ENCODE measurements at places on chromosomes 16 and 17.

DNA sequence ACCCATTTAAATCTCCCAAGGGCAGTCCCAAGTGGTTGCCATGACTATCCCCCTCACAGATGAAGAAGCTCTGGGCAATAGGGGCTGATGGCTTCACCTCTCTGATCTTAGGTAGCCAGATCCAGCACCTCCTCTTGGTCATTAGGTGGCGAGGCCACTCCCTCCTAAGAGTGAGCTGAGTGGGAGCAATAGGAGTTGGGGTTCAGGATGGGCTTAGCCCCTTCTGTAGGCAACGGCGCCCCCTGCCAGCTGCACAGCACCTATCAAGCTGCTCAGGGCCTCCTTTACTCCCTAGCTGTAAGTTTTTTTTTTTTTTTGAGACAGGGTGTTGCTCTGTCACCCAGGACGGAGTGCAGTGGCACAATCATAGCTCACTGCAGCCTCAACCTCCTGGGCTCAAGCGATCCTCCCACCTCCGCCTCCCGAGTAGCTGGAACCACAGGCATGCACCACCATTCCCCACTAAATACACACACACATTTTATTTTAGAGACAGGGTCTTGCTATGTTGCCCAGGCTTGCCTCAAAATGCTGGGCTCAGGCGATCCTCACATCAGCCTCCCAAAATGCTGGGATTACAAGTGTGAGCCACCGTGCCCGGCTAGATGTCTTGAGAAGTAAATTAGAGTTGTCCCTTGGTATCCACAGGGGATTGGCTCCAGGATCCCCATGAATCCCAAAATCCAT, 3.5 kb upstream of the RRAD start:
- peaks cover 23% of the 10 kb centered on the region for H3K36me3 ChIP-seq
- H3K4me1 ChIP-seq, result peaks cover 50% of the 10 kb centered on the region
- H3K4me3 ChIP-seq, result no peak overlapping the region
- H3K27ac ChIP-seq, result no peak overlapping the region
- H3K27me3 ChIP-seq, result peaks cover 23% of the 10 kb centered on the region
- no peak for DNase-seq

- DNase-seq, result no peak
- H3K4me3 ChIP-seq, result no peak overlapping the region
- H3K36me3 ChIP-seq, result no peaks in the 10 kb centered on the region
- peaks cover 10% of the 10 kb centered on the region for H3K4me1 ChIP-seq
- H3K27ac ChIP-seq, result no peak overlapping the region
- H3K27me3 ChIP-seq, result peaks cover 46% of the 10 kb centered on the region
Measured at GRCh38 chr17:30922235-30923030, 688 bp downstream of the ADAP2 start.

GRCh38 chr17:61997664-61998063, 67.4 kb downstream of the MED13 start:
- peaks cover 11% of the 10 kb centered on the region for H3K36me3 ChIP-seq
- H3K4me3 ChIP-seq, result no peak overlapping the region
- no peak for DNase-seq
- H3K27ac ChIP-seq, result no peak overlapping the region
- no peaks in the 10 kb centered on the region for H3K4me1 ChIP-seq
- H3K27me3 ChIP-seq, result no peaks in the 10 kb centered on the region

DNA sequence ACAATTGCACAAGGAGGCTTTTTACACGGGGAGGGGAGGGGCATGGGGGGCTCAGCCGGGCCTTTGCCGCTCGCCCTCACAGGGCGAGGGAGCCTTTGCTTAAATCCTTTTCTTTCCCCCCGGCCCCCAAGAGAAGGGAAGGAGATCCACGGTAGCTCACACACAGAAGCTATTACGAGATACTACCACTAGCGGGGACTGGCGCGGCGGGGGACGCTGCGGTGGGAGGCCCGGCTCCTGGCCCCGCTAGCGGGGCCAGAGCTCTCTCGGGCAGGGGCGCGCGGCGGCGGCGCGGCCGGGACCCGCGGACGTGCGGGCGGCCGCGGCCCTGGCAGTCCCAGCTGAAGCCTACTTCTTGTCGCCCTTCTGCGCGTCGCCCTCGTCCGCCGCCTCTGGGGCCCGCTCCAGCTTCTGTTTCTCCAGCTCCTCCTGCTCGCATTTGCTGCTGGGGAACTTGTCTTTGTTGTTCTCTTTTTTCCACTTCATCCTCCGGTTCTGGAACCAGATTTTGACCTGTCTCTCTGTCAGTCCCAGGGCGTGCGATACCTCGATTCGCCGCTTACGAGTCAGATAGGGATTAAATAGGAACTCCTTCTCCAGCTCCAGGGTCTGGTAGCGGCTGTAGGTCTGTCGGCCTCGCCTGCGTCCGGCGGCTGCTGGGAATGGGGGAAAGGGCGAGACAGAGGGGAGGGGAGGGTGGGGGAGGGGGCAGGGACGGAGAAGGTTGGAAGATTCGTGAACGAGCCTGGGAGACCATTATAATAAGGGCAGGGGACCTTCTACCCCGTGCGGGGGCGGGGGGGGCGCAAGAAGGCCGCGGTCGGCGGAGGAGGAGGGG, 2.0 kb downstream of the HOXB8 start:
- H3K27ac ChIP-seq, result peak overlapping the region; percentile 99
- H3K36me3 ChIP-seq, result peaks cover 21% of the 10 kb centered on the region
- DNase-seq, result no peak
- peaks cover 53% of the 10 kb centered on the region for H3K4me1 ChIP-seq
- peak overlapping the region; percentile 65 for H3K4me3 ChIP-seq

DNA sequence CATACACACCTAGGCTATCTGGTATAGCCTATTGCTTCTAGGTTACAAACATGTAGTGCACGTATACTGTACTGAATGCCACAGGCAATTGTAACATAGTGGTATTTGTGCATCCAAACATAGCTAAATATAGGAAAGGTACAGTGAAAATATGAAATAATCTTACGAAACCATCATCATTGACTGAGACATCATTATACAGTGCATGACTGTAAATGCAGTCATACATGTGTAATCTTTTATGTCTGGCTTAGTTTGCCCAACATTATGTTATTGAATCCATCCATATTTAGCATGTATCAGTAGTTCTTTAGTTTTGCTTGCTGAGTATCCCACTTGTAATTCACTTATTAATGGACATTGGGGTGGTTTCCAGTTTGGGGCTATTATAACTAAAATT, 124.9 kb downstream of the CYLD start:
- H3K27ac ChIP-seq, result no peak overlapping the region
- no peak for DNase-seq
- no peaks in the 10 kb centered on the region for H3K27me3 ChIP-seq
- no peaks in the 10 kb centered on the region for H3K36me3 ChIP-seq
- peaks cover 10% of the 10 kb centered on the region for H3K4me1 ChIP-seq
- no peak overlapping the region for H3K4me3 ChIP-seq

GRCh38 chr16:53893731-53894435, 189.9 kb downstream of the FTO start:
- H3K4me3 ChIP-seq, result no peak overlapping the region
- no peaks in the 10 kb centered on the region for H3K4me1 ChIP-seq
- no peak for DNase-seq
- H3K27me3 ChIP-seq, result no peaks in the 10 kb centered on the region
- no peak overlapping the region for H3K27ac ChIP-seq
- no peaks in the 10 kb centered on the region for H3K36me3 ChIP-seq

DNA sequence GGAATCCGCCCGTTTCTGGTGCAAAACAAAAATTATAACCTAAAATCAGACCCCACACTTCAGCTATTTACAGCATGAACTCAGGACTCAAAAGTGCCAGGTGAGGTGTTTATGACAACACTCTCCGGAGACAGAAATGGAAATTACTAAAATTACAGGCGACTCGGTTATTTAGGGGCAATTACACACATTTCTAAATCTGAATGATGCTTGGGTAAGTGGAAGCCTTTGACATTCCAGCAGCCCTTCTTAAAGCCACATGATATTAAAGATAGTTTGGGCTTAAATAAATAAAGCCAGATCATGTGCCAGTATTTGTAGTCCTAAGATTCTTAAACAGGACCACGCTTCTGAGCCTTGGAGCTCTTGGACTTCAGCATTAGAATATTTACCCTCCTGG, 36.7 kb upstream of the PMP22 start:
- H3K27ac ChIP-seq, result no peak overlapping the region
- no peaks in the 10 kb centered on the region for H3K27me3 ChIP-seq
- no peak for DNase-seq
- no peaks in the 10 kb centered on the region for H3K36me3 ChIP-seq
- H3K4me1 ChIP-seq, result no peaks in the 10 kb centered on the region

- no peak overlapping the region for H3K4me3 ChIP-seq
- no peak overlapping the region for H3K27ac ChIP-seq
- H3K36me3 ChIP-seq, result peaks cover 4% of the 10 kb centered on the region
Measured at GRCh38 chr17:16418685-16419068, 3.3 kb downstream of the TRPV2 start.

DNA sequence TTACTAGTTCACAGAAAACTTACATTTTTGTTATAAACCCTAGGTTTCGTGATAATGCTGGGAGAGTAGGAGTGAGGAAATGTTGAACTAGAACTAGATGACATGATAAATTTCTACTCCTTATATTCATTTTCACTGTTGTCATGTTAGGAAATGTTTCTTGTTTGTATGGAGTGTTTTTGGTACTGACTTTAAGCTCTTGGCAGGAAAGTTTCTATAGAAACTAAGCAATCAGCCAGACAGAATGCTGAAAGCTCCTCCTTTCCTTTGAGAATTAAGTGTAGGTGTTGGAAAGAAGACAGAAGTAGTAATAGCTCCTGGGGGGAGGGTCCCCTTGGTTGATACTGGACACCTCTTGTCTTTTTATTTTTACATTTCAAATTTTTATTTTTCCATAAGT, 309.8 kb downstream of the MAP2K4 start:
- no peak for DNase-seq
- H3K27me3 ChIP-seq, result no peaks in the 10 kb centered on the region
- no peak overlapping the region for H3K27ac ChIP-seq
- no peaks in the 10 kb centered on the region for H3K36me3 ChIP-seq
- no peak overlapping the region for H3K4me3 ChIP-seq
- no peaks in the 10 kb centered on the region for H3K4me1 ChIP-seq

GRCh38 chr16:89855986-89856385, 17.4 kb upstream of the TCF25 start:
- peaks cover 77% of the 10 kb centered on the region for H3K36me3 ChIP-seq
- no peak overlapping the region for H3K27ac ChIP-seq

GRCh38 chr17:71380535-71380934, 740.3 kb upstream of the SOX9 start:
- no peak overlapping the region for H3K4me3 ChIP-seq
- no peaks in the 10 kb centered on the region for H3K27me3 ChIP-seq
- no peak overlapping the region for H3K27ac ChIP-seq
- no peaks in the 10 kb centered on the region for H3K36me3 ChIP-seq

DNA sequence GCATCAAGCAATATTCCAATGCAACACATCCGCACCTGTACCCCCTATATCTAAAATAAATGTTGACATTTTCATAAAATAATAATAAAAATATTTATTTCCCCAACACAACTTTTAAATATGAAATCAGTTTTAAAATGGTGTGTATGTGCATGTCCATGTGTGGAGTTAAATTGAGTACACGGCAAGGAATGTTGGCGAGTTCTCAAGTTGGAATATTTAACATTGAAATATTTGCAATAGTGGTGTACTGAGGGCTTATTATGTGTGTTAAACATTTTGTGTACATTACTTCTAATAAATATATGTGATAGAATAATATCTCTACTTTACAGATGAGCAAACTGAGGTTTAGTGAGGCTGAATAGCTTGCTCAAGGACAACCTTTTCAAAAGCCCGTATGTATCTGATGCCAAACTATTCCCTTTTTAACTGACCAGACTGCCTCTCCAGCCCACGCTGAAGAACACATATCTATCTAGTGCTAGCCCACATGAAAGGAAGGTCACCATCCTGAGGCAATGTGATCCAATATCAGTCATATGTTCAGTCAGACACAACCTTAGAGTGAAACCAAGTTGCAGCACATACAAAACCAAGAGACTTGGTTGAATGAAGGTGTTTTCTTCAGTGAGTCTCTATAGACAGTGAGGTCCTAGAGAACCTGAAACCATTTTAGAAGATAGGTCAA, 192.2 kb upstream of the CDH11 start:
- H3K4me3 ChIP-seq, result no peak overlapping the region
- DNase-seq, result no peak
- H3K27me3 ChIP-seq, result no peaks in the 10 kb centered on the region
- peaks cover 4% of the 10 kb centered on the region for H3K4me1 ChIP-seq
- no peak overlapping the region for H3K27ac ChIP-seq
- no peaks in the 10 kb centered on the region for H3K36me3 ChIP-seq

DNA sequence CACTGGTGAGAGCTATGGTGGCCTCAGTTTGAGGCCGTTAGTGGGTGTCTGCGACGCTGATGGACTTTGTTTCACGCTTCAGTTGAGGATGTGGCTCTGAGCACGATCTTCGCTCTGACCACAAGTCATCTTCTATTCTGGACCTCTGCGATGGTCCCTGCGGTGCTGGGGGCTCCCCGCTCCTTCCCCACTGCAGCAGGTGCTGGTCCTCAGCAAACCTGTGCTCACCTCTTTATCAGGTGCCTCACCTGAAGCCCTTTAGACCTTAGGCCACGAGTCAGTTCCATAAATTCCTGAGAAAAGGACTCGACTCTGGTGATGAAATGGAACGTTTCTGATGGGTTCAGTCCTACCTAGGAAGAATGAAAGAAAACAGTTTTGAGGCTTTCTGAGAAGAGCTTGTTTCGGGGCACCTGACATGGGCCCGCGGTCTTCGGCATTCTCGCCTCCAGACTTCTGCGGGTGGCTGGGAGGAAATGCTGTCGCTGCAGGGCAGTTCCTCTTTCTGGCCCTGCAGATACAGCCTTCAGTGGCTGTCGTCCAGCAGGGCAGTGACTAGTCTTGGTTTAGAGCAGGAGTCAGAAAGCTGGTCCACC, 4.7 kb downstream of the KCTD5 start:
- H3K27me3 ChIP-seq, result no peaks in the 10 kb centered on the region
- no peak for DNase-seq
- H3K27ac ChIP-seq, result no peak overlapping the region
- no peak overlapping the region for H3K4me3 ChIP-seq
- H3K36me3 ChIP-seq, result peaks cover 28% of the 10 kb centered on the region

DNA sequence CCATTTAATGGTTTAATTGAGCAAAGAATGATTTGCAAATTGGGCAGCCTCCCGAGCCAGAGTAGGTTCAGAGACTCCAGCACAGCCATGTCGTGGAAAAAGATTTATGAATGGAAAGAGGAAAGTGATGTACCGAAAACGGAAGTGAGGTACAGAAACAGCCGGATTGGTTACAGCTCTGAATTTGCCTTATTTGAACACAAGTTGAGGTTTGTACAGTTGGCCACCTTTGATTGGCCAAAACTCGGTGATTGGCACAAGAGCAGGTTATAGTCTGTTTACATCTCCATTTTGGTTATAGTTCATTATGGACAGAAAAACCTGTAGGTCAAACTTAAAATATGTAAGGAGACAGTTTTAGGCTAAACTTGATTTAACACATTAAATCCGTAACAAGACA, 44.5 kb downstream of the TENT4B start:
- H3K27me3 ChIP-seq, result no peaks in the 10 kb centered on the region
- no peaks in the 10 kb centered on the region for H3K4me1 ChIP-seq
- H3K27ac ChIP-seq, result no peak overlapping the region

DNA sequence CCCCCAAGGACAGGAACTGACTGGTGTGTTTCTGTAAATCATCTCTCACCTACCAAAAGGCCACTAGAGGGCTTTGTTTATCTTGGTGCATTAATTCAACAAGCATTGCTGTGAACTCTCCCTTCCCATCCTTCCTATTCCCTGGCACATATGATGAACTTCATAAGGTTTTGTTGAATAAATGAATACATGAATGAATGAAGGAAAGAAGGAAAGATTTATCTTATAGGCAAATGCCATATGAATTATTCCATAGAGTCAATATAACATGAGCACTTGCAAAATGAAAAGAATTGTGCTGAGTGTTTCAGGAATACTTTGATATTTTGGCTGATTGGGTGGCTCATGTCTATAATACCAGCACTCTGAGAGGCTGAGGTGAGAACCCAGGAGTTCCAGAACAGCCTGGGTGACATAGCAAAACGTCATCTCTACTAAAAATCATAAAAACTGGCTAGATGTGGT, 4.3 kb downstream of the SPDYE4 start:
- H3K27me3 ChIP-seq, result peaks cover 3% of the 10 kb centered on the region
- DNase-seq, result no peak
- H3K27ac ChIP-seq, result no peak overlapping the region
- no peaks in the 10 kb centered on the region for H3K4me1 ChIP-seq
- no peak overlapping the region for H3K4me3 ChIP-seq
- no peaks in the 10 kb centered on the region for H3K36me3 ChIP-seq
